IMR-90 (cell line): ENCODE measurements at places on chromosomes 13 and 19. TPM values are rescaled to one million over a fixed set of nuclear protein-coding genes. Genes with fewer than 3 reads are reported as not detected.

Gene CLEC17A
- not detected in 2 replicates for total RNA-seq

Gene IGSF23
- total RNA-seq, result under 0.01 TPM in 1 of 2 replicates, not detected in the other

Gene PCDH17
- total RNA-seq, result under 0.01 TPM in 1 of 2 replicates, not detected in the other

Gene LRRC63
- not detected in 2 replicates for total RNA-seq

Gene UPK1A
- total RNA-seq, result not detected in 2 replicates

DNA sequence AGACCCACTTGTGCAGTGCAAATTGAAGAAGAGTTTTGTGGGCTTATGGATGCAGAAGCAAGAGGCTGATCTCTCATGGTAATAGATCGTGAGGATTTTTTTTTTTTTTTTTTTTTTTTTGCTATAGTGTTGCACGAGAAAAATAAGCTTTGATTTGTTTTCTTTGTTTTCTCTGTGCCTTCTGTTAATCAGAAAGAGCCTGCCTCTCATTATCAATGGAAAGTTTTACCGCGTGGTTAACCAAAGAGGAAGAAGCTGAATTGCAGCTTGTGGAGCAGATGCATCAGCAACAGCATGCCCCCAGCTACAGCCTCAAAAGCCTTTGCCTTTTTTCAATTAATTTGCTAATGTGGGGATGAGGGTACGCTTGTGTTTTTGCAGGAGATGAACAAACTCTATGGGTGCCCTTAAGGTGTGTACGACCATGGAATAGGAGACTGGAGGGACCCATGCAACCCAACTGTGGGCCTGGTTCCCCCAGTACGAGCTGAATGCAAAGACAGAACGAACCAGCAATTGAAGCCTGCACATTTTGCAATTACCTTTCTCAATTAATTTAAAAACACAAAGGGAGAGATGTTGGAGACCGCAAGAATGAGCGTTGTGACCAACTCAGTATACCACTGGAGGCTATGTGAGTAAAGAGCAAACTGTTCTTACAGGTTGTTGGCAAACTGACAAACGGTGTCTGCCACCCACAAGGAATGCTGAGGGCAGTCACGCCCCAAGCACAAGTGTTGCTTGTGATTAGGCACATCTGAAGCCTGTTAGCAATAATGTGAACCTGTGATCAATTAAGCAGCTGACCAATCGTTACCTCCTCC, 58.6 kb upstream of the SPRY2 start:
- no peak for DNase-seq

- no peak for DNase-seq
Measured at GRCh38 chr19:29831041-29831548, 19.3 kb downstream of the CCNE1 start.

- no peak for DNase-seq
Measured at GRCh38 chr13:96844195-96844594, 150.1 kb downstream of the OXGR1 start.

DNA sequence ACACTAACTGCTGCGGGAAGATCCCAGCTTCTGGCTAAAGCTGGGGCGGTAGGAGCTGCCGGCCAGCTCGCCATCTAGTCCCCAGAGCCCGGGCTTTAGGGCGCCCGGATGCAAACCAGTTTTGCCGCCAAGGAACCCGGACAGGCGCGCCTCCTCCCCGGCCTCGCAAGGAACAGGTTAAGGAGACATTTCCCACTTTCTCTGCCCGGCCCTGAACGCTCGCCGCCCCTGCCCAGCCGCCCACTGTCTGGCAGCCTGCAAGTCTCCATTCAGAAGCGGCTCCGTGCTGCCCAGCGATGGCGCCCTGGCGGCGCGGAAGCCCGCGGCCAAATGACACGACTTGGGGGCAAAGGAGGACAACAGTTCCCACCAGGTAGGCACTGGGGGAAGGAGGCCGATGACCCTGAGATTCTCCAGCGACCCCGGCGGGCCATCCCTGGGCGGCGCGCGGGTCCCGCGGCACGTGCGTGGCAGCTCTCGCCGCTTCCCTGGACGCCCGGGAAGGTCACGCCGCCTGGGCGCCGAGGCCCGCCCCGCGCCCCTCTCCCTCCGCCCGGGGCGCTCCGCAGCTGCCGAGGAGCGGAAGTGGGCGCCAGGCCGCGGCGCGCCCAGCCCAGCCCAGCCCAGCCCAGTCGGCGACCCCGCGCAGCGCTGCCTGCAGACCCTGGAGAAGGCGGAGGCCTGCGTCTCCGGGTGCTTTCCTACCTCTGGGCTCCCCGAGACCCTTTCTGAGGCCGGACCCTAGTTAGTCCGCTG, 42.2 kb upstream of the HNRNPA1L2 start:
- peak; percentile 13 for DNase-seq

DNA sequence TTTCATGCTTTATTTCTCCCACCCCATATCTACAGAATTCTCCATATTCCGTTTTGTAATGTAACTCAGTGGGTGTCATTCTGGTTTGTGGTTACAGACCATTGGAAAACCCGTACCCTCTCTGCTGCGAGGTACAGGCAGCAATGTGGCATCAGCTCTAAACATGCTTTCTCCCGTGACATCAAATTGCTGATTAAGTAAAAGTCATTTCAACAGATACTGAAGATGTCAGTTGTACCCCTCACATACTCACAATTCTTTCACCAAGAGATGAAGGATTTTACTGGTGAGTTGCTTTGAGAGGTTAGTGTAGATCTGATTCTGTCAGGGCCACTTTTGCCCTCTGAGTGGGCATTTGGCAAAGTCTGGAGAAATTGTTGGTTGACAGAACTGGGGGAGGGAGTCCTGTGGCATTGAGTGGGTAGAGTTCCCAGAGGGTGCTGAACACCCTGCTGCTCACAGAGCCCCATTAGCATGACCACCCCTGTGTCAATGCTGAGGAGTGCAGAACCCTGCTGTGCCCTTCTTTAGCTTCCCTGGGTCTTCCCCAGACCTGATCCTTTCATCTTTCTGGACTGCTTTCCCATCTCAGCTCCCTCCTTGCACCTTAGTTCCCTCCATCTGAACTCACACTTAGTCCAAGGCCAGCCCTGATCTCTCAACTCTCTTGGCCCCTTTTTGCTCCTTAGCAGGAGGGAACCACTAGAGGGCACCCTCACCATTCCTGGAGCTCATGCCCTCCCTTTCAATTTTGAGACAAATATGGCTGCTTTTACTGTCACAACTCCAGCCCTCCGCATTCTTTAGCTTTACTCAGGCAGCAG, 39.9 kb upstream of the CEACAM8 start:
- DNase-seq, result peak; percentile 20

- DNase-seq, result no peak
Measured at GRCh38 chr13:55669051-55669450, 1471.7 kb upstream of the PRR20A start.

GRCh38 chr13:79455331-79455730, 25.6 kb upstream of the NDFIP2 start:
- DNase-seq, result peak; percentile 19

- DNase-seq, result no peak
Measured at GRCh38 chr13:97026531-97027161, 32.4 kb upstream of the OXGR1 start.

GRCh38 chr19:7507884-7508283, 8.0 kb upstream of the ZNF358 start:
- peak; percentile 80 for DNase-seq

GRCh38 chr19:9645472-9645871, 24.4 kb upstream of the ZNF561 start:
- no peak for DNase-seq

- DNase-seq, result no peak
Measured at GRCh38 chr19:10566658-10567410, 1.0 kb upstream of the KRI1 start.

DNA sequence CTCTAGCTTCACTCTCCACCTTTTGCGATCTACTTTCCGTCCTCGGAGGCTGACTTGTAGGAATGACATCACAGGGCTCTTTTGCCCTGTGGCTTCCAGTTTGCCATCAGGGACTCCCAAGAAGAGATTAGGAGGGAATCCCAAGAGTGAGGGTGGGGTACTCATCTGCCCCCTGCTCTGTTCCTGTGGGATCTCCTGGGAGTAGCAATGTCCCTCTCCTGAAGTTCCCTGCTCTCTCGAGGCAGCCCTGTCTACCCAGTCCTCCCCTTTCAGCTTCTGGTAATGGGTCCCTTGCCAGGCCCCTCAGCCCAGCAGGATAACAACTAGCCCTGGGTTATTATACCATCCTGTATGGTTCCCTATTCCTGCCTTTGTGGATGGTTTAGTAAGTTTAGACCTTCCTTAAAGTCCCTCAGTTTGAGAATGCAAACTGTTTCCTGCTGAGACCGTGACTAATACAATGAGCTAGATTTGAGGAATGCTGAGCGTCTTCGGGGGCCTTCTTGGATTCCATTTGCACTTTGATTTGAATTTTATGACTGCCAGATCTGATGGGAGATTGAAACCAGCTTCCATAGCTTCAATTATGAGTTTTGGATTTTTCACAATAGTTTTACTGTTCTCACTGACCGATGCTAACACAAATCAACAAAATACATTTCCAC, 73.7 kb upstream of the IPO5 start:
- peak; percentile 91 for DNase-seq

GRCh38 chr19:41577833-41578232, 1.9 kb downstream of the CEACAM21 start:
- no peak for DNase-seq

DNA sequence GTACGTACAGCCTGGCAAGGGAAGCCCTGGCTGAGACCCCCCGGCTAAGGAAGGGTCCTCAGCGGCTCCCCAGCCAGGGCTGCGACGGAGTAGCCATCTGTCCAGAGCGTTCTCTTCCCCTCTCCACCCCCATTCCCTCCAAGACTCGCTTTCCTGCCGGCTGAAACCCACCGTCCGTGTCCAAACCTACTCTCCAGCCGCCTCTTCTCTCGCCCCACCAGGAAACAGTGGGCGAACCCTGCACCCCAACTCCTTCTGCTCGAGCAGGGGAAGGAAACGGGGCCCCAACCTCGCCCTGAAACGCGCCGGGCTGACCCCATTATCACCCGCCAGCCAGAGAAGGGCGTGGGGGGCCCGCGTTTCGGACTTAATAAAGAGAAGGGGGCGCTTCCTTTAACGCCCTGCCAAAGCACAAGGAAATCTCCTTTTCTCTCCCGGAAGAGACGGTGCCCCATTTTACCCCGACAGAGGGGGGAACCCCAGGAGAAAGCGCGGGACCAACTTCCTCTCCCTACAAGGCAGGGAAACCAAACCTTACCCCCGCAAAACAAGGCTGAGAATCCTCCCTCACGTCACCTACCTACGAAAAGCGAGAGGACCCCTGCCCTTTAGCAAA, 2.5 kb downstream of the ZC3H4 start:
- DNase-seq, result no peak

DNA sequence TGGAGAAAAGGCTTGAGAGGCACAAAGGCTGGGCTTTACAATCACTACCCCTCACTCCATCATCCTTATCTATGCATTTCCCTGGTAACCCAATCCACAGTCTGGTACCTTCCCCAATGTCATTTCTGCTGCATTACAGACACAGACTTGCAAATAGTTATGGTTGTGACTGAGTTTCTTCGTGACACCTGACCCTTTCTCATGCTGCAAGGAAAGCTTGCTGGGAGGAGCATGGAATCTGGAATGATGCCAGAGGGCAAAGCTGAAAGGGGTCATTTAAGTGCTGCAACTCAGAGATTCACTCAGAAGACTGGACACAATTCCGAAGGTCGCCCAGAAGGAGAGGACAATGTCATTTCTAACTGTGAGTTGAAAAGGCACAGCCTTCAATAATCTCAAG, at the start of gene LGALS16:
Gene LGALS16 (plus strand): TSS at position 301 of the 400 bp plus-strand sequence. CDS start 49 bp downstream, at position 350.
- DNase-seq, result no peak
